ENCODE measurements at places on chromosomes 16 and 17.

GRCh38 chr17:7441266-7441665 is 2.0 kb downstream of the FGF11 start:
- no peak for DNase-seq

DNA sequence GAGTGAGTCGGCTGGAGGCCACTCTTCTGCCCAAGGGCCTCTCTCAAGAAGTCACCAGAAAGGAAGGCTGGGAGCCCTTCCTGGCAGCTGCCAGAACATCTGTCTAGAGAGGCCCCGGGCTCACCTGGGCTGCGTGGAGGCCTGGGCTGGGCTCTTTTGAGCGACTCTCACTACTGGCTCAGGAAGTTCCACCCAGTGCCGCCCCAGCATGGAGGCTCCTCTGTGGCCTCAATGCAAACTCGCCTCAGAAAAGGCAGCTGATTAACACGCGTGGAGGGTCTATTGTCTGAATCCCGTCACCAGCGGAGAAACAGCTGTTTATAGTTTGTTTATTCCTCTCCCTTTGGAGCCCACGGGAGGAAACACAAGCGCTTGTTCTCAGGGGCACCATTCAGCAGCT is 25.3 kb downstream of the XYLT1 start:
- no peak for DNase-seq

GRCh38 chr17:17904166-17905035 is 67.6 kb upstream of the SREBF1 start:
- DNase-seq = no peak

DNA sequence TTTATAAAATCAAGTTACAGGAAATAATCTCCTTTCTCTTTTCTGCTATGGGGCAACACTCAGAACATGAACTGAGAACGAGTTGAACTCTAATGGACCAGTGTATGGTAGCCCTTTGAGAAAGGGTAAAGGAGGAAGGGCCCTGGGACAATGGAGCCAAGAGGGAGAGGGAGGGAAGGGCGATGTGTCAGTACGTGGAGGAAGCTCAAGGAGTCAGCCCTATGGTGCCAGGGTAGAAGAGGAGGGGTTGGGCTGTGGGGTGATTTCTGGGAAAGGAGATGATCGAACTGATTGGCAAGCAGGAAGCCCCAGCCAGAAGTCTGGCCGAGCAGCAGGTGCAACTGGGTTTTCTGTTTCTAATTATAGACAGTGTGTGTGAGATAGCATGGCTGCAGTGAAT is 4.3 kb upstream of the WIPI1 start:
- DNase-seq = no peak

GRCh38 chr17:62191390-62192361 is 126.6 kb upstream of the MED13 start:
- DNase-seq = no peak

- no peak for DNase-seq
Observed at GRCh38 chr16:89047331-89048089, 46.1 kb upstream of the ACSF3 start.

DNA sequence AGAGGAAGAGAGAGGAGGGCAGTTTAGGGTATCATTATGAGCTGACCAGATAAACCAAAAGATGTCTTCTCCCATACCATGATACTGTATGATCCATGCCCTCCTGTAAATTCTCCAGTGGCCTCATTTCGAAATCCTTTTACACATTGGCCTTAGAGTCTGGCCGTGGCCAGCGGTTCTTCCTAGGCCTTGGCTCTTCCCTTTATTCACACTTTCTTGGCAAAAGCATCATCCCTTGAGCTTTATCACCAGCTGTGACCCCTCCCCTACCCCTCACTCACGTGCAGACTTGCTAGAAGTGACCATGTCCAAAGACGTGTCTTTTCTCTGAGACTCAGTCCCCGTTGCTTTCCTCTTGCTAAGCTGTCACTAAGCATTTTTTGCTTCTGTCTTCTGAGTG is 22.8 kb downstream of the KATNIP start:
- no peak for DNase-seq

DNA sequence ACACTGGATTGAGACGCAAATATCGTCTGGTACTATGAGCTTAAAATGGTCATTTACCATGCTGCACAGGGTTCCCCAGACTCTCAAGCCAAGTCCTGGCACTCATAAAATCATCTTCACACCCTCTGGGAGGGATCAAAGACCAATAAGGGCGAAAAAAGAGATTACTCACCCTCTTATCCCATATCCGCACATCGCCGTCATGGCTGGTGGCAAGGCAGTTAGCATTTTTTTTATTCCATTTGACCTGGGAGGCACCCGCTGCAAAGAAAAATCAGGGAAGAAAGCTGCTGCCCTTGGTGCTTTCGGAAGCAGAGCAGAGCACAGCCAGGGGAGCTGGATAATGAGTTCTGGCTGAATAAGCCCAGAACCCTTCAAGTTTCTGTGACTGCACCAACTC is 42.4 kb downstream of the WDR59 start:
- no peak for DNase-seq

- DNase-seq = peak; percentile 7
Observed at GRCh38 chr16:27408602-27409031, 6.6 kb downstream of the IL21R start.

DNA sequence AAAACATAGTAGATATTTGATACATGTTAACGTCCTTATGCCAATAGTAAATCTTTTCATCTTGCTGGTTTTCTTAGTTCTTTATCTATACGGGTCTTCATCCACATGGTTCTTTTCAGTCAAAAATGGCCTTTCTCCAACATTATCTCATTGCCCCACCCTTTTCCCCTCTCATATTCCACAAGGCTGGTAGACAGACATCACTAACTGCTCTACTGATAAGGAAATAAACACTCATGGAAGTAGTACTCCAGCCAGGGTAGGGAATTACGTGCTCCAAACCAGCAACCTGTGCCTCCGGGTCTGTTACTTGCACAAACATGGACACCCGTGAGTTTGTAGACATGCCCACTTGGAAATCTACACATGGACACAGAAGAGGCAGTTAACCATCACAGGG is 141.4 kb downstream of the XYLT1 start:
- no peak for DNase-seq

- no peak for DNase-seq
Observed at GRCh38 chr17:66863820-66864219, 28.9 kb downstream of the CACNG5 start.

- no peak for DNase-seq
Observed at GRCh38 chr16:4408323-4408690, 8.1 kb downstream of the CORO7 start.

- no peak for DNase-seq
Observed at GRCh38 chr17:80177986-80178595, 8.3 kb downstream of the CARD14 start.

GRCh38 chr17:67800495-67800928 is 24.8 kb upstream of the BPTF start:
- DNase-seq = peak; percentile 58

- DNase-seq = no peak
Observed at GRCh38 chr16:88393034-88393433, 10.3 kb downstream of the ZNF469 start.

- DNase-seq = no peak
Observed at GRCh38 chr17:70780031-70780430, 610.7 kb downstream of the KCNJ2 start.

- DNase-seq = no peak
Observed at GRCh38 chr17:74805591-74805991, 29.4 kb upstream of the NAT9 start.

- DNase-seq = no peak
Observed at GRCh38 chr17:80279895-80280294, 19.2 kb downstream of the RNF213 start.

DNA sequence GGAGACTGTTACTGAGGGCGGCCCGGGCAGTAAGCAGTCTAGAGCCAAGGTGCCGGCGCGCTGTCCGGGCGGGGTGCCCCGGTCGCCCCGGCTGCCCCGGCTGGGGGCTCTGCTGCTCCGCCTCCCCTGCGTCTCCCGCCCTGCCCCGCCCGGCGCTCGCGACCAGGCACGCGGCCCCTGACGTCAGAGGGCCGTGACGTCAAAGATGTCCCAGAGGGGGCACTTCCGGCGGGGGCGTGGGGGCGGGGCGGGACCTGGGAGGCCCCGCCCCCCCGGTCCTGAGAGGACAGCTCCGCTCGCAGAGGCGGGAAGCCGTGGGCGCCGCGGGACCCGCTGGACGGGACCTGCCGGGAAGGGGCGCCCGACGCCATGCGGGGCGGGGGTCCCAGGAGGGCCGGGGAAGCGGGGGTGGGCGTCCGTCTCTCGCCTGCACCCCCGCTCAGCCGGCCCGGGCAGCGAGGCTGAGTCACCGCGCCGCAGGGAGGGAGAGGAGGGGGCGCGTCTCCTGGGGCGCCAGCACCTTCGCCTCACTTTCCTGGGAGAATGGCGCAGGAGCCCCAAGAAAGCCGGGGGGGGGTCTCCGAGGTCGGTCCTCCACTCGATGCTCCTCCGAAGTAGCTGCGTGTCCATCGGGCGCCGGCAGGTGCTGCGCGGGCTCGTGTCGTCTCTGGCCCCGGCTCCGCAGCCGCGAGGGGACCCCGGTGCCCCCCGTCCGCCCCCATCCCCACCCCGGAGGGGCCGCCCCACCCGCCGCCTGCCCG is 4.4 kb upstream of the HIC1 start:
- DNase-seq = peak; percentile 87

DNA sequence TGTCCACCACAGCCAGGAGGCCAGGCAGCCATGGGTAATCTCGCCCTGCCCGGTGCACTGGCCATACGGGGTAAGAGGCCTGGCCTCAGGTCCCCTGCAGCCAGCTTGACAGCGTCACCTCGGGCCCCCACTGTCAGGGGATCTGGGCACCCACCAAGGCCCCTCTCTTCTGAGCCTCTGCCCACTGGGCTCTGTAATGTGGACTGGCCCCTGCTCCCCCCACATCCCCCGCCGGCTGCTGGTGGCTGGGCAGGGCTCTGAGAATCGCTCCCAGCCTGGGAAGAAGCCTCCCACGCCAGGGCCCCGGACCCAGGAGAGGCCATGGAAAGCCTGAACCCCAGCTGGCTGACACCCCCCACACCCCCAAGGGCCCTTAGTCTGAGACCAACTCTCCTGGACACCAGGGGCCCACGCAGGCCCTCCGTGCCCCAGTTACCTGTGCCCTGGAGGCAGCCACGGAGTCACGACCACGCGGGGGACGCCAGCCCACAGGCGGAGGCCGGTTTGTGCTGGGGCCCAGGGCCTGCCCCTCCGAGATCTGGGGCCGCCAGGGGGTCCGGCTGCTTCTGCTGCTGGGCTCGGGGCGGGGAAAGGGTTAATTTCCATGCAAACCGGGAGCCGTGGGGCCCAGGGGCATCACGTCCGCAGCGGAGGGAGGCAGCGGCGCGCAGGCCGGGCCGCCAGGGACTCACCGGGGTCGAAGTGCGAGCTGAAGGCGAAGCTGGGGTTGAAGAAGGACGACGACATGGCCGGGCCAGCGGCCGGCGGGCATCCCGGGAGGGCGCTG is at the start of gene PVALEF:
Gene PVALEF (plus strand): TSS at position 262 of the 787 bp plus-strand sequence. CDS start 15,720 bp downstream, outside the sequence.
- no peak for DNase-seq

All from NCI-H446 (cell line).